ENCODE measurements at places on chromosomes 11 and 22. TPM values are rescaled to one million over a fixed set of nuclear protein-coding genes. Genes with fewer than 3 reads are reported as not detected.

GRCh38 chr22:47563406-47564157 is 801.1 kb downstream of the TBC1D22A start:
- H3K27me3 ChIP-seq = no peaks in the 10 kb centered on the region
- H3K4me1 ChIP-seq = no peaks in the 10 kb centered on the region
- no peak for DNase-seq
- H3K36me3 ChIP-seq = peaks cover 33% of the 10 kb centered on the region
- no peak overlapping the region for H3K4me3 ChIP-seq

Gene INPP5J
- total RNA-seq = 4.7 TPM

- H3K4me3 ChIP-seq = no peak overlapping the region
- no peaks in the 10 kb centered on the region for H3K36me3 ChIP-seq
- no peak overlapping the region for H3K27ac ChIP-seq
- no peaks in the 10 kb centered on the region for H3K27me3 ChIP-seq
- peaks cover 11% of the 10 kb centered on the region for H3K4me1 ChIP-seq
Observed at GRCh38 chr11:35214792-35215193, 75.8 kb downstream of the CD44 start.

GRCh38 chr11:45580399-45580798 is 85.0 kb downstream of the CHST1 start:
- H3K27ac ChIP-seq = no peak overlapping the region
- no peaks in the 10 kb centered on the region for H3K4me1 ChIP-seq
- no peaks in the 10 kb centered on the region for H3K27me3 ChIP-seq
- H3K4me3 ChIP-seq = no peak overlapping the region

Gene CNGA4
- total RNA-seq = 0.20 TPM

- no peak overlapping the region for H3K27ac ChIP-seq
- H3K4me3 ChIP-seq = no peak overlapping the region
- H3K27me3 ChIP-seq = no peaks in the 10 kb centered on the region
- H3K36me3 ChIP-seq = no peaks in the 10 kb centered on the region
- no peaks in the 10 kb centered on the region for H3K4me1 ChIP-seq
- DNase-seq = peak; percentile 74
Observed at GRCh38 chr22:16917144-16918003, 90.6 kb downstream of the GAB4 start.

- no peak overlapping the region for H3K27ac ChIP-seq
- no peaks in the 10 kb centered on the region for H3K27me3 ChIP-seq
- no peak for DNase-seq
- no peaks in the 10 kb centered on the region for H3K4me1 ChIP-seq
- H3K36me3 ChIP-seq = no peaks in the 10 kb centered on the region
- no peak overlapping the region for H3K4me3 ChIP-seq
Observed at GRCh38 chr11:111795334-111795985, 29.3 kb upstream of the PPP2R1B start.

DNA sequence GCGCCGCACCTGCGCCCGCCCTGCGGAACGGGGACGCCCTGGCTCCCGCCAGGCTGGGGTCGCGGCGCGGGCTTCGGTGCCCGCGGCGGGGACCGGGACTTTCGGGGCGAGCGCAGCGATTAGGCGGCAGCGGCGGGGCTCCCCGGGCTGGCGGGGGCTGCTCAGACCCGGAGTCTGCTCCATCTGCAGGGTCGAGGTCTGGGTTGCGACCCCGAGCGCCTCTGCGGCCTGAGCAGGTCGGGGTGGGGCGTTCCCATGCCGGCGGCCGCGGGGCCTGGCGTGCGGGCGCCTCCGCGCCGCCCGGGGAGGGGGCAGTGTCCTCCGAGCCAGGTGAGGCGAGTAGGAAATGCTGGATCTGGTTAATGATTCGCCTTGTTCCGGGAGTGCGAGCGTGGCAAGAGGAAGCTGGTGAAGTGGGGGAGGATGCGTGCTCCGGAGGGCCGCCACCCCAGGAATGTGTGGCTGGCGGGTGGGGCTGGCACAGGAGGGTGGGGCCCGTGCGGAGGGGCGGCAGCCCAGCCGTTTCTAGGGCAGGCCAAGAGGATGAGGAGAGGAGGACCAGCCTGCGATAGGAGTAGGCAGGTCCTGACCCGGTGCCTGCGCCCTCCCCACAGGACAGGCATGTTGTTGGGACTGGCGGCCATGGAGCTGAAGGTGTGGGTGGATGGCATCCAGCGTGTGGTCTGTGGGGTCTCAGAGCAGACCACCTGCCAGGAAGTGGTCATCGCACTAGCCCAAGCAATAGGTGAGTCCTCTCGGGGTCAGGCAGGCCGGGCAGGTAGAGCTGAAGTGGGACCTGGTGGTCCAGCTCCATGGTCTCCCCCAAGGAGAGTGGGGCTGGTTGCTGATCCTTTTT is 606 bp downstream of the RASSF7 start:
- H3K36me3 ChIP-seq = peaks cover 2% of the 10 kb centered on the region
- H3K27ac ChIP-seq = no peak overlapping the region
- no peak for DNase-seq

DNA sequence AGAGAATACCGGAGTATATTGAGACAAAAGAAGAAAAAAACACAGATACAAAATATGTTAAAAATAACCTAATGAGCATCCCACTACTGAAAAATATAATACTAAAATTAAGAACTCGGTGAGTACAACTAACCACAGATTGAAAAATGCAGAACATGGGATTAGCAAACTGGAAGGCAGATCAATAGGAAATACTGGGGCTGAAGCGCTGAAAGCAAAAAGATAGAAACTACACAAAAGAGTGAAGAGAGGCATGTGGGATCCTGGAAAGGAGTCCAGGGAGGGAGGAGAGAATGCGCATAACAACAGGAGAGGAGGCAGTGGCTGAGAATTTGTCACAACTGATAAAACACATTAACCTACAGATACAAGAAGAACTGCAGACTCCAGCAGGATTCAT is 159.3 kb downstream of the EFCAB6 start:
- no peaks in the 10 kb centered on the region for H3K27me3 ChIP-seq
- DNase-seq = no peak
- peaks cover 6% of the 10 kb centered on the region for H3K36me3 ChIP-seq
- no peaks in the 10 kb centered on the region for H3K4me1 ChIP-seq
- no peak overlapping the region for H3K4me3 ChIP-seq

Gene APOL3
- total RNA-seq = 0.13 TPM

Gene DGCR8
- total RNA-seq = 71.2 TPM

Gene IGLL1
- not detected for total RNA-seq

GRCh38 chr11:78856211-78856610 is 281.5 kb upstream of the NARS2 start:
- H3K27ac ChIP-seq = no peak overlapping the region
- no peaks in the 10 kb centered on the region for H3K4me1 ChIP-seq
- no peaks in the 10 kb centered on the region for H3K36me3 ChIP-seq
- DNase-seq = no peak
- H3K4me3 ChIP-seq = no peak overlapping the region

Gene FAM76B
- 31.5 TPM for total RNA-seq

DNA sequence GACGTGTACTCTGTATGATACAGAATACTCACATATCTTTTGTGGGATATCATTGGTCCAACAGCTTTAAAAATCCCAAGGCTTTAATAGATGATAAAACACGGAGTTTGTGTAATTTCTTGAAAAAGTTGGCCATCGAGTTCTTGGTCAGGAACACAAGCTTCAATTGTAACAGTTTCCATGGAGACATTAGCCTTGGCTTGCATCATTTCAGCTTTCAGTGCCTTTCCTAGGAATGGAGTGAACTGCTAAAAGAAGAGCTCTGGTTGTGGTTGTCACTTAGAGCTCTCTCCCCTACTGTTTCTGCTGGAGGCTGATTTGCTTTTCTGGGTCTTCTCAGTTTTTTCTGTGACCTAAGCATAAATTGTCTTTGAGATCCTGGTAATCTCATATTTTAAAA is 14.2 kb downstream of the BMAL1 start:
- no peak overlapping the region for H3K27ac ChIP-seq
- no peaks in the 10 kb centered on the region for H3K4me1 ChIP-seq
- DNase-seq = no peak
- no peaks in the 10 kb centered on the region for H3K27me3 ChIP-seq
- H3K36me3 ChIP-seq = no peaks in the 10 kb centered on the region

DNA sequence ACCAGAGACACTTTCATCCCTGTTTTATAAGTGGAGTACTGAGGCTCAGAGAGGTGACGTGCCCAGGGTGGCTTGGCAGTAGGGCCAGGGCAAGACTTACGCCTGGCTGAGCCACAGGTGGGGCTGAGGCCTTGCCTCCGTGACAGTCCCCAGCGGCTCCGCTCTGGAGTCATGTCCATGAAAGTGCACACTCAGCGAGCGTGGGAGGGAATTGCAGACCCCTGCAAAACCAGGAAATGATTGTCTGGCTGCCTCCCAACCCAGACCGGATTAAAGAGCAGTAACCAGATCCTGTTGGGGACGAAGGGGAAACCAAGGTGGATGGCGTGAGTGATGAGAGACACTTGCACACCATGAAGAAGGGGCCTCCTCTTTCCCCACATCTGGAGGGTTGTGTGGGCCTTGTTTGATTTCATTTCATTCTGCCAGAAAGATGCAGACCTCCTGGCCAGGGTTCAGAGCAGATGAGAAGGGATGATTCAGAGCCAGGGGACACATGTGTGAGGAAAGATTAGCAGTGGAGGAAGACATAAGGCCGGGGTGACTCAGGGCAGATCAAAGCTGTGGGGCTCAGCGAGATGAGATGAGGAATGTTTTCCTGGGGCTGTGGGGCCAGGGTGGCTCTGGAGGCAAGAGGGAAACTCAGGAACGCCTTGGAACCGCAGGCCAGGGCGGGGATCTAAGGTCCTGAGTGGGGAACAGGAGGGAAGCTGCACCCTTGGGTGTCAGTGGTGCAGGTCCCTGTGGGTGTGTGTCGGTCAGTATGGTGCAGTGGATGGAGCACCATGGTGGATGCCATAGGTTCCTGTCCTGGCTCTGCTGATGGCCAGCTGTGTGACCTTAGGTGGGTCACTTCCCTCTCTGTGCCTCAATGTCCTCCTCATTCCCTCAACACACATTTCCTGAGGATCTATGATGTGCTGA is 29.9 kb upstream of the LRRC32 start:
- no peak overlapping the region for H3K27ac ChIP-seq
- DNase-seq = no peak
- H3K4me1 ChIP-seq = peaks cover 17% of the 10 kb centered on the region
- peaks cover 9% of the 10 kb centered on the region for H3K36me3 ChIP-seq

GRCh38 chr11:47688111-47688510 is 27.1 kb downstream of the AGBL2 start:
- H3K27ac ChIP-seq = no peak overlapping the region
- no peak overlapping the region for H3K4me3 ChIP-seq
- H3K4me1 ChIP-seq = no peaks in the 10 kb centered on the region
- H3K36me3 ChIP-seq = no peaks in the 10 kb centered on the region
- no peak for DNase-seq
- no peaks in the 10 kb centered on the region for H3K27me3 ChIP-seq

- no peaks in the 10 kb centered on the region for H3K4me1 ChIP-seq
- no peak overlapping the region for H3K4me3 ChIP-seq
- H3K36me3 ChIP-seq = no peaks in the 10 kb centered on the region
- no peak overlapping the region for H3K27ac ChIP-seq
- H3K27me3 ChIP-seq = no peaks in the 10 kb centered on the region
Observed at GRCh38 chr11:132743601-132744000, 788.7 kb downstream of the OPCML start.

Gene OR52H1
- total RNA-seq = not detected

DNA sequence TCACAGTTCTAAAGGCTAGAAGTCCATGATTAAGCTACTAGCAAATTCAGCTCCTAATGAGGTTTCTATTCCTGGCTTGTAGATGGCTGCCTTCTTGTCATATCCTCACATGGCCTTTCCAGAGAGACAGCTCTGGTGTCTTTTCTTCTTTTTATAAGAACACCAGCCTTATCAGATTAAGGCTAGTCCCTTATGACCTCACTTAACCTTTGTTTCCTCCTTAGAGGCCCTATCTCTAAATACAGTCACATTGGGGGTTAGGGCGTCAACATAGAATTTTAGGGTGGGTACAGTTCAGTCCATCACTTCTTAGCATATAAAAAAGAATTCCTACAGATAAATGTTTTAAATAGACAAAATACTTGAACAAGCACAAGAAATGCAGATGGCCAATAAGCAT is 18.2 kb upstream of the CLPB start:
- H3K4me1 ChIP-seq = no peaks in the 10 kb centered on the region
- H3K27ac ChIP-seq = no peak overlapping the region
- no peaks in the 10 kb centered on the region for H3K36me3 ChIP-seq
- no peak for DNase-seq
- H3K4me3 ChIP-seq = no peak overlapping the region

GRCh38 chr11:1081601-1082311 is 7.1 kb downstream of the MUC2 start:
- H3K4me1 ChIP-seq = no peaks in the 10 kb centered on the region
- no peak overlapping the region for H3K27ac ChIP-seq
- no peaks in the 10 kb centered on the region for H3K36me3 ChIP-seq
- no peak overlapping the region for H3K4me3 ChIP-seq
- DNase-seq = no peak

Gene HYOU1
- total RNA-seq = 234 TPM

DNA sequence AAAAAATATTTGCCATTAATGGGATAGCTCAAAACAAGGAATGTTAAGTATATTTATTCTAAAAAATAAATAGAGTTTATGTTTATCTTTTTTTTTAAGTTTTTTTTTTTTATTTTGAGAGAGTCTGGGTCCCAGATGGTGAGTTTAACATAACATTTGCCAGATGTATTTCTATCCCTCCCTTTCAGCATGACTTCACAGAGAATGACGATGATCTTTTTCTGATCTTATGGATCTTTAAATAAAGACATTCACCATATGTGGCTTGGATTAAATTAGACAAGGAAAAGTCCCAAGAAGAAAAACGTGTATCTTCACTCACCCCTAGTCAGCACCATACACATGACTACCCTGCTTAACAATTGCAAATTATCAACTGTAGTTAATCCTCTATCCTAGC is 839.8 kb upstream of the CNTN5 start:
- H3K4me3 ChIP-seq = no peak overlapping the region
- H3K4me1 ChIP-seq = no peaks in the 10 kb centered on the region
- H3K27ac ChIP-seq = no peak overlapping the region

GRCh38 chr11:119065369-119065768 is 2.2 kb upstream of the VPS11 start:
- no peak overlapping the region for H3K27ac ChIP-seq
- no peaks in the 10 kb centered on the region for H3K27me3 ChIP-seq
- no peaks in the 10 kb centered on the region for H3K4me1 ChIP-seq
- DNase-seq = peak; percentile 49

Gene NFAM1
- total RNA-seq = 0.68 TPM

Gene HOATZ
- not detected for total RNA-seq

DNA sequence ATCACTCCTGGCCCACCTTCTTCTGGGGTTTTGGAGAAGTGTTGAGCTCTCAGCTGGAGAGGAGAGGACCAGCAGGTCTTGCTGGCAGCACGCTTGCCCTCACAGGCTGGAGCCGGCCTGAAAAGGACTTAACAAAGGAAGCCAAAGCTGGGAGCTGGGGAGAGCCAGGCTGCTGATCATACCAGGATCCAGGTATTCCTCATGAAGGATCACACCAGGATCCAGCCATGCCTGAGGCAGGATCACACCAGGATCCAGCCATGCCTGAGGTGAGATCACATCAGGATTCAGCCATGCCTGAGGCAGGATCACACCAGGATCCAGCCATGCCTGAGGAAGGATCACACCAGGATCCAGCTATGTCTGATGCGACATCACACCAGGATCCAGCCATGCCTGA is 17.0 kb downstream of the MRGPRD start:
- H3K27me3 ChIP-seq = no peaks in the 10 kb centered on the region
- H3K27ac ChIP-seq = no peak overlapping the region
- H3K4me1 ChIP-seq = no peaks in the 10 kb centered on the region
- no peaks in the 10 kb centered on the region for H3K36me3 ChIP-seq

Gene NRGN
- total RNA-seq = 7.0 TPM

Measured in H9 (cell line).